Right lung (tissue), 10 donors: ENCODE measurements at places on chromosomes 1 and 21. TPM values are rescaled to one million over a fixed set of nuclear protein-coding genes. Genes with fewer than 3 reads are reported as not detected.

DNA sequence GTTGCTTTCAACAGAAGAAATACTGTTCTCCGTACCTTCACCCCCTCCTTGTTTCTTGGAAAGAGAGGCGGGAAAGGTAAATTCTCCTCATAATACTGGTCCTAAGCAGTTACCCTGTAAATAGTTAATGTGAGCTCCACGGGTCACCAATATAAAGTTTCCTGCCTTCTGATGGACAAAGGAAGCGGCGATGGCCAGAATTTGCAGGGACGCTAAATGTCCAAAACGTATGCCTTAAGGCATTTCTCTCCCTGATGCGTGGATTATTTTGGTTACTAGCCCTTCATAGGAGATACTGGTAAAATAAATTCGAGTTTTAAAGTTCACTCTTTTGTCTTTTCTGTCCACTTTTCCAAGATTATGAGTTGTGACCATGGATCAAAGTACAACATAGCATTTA is 898 bp upstream of the PTGS2 start:
- peak; percentile 23 for DNase-seq

DNA sequence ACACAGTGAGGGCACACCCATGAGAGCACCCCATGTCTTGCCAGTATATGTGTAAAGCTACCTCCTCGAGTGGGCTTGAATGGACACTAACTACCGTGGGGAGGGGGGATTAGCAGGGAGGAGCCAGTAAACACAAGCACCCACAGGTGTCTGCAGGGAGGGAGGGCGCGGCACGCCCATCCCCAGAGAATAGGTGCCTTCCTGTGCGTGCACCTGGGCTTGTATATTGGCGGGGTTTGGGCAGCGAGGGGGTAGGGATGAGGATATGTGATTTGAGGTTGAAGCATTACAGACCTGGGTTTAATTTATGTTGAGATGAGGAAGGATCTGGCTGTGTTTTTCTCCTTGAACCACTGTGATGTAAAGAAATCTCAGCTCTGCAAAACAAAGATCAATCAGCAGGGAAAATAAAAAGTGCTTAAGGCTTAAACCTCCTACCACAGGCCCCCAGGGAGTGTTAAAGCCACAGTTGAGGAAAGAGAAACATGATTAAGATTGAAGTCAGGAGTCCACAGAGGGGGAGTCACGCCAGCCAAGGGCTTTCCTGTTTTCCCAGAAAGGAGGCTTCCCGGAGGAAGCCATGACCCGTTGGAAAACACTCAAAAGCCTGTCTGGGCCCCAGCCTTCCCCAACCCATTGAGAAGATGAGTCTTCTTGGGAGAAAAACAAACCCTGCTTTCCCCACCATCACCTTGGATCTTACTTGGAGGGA is 80.0 kb downstream of the CAMK2N1 start:
- DNase-seq, result no peak

- no peak for DNase-seq
These were observed 81.4 kb upstream of the SERTAD4 start for GRCh38 chr1:210151052-210151672.

NBPF11 gene
- 38.6 TPM for polyA plus RNA-seq

DENND2C gene
- polyA plus RNA-seq, result 4.8 TPM

PKP1 gene
- polyA plus RNA-seq, result 0.51 TPM

GRCh38 chr1:174291059-174291458 is 131.7 kb downstream of the RABGAP1L start:
- DNase-seq, result no peak

FCGR2B gene
- polyA plus RNA-seq, result 0.59 TPM

DNA sequence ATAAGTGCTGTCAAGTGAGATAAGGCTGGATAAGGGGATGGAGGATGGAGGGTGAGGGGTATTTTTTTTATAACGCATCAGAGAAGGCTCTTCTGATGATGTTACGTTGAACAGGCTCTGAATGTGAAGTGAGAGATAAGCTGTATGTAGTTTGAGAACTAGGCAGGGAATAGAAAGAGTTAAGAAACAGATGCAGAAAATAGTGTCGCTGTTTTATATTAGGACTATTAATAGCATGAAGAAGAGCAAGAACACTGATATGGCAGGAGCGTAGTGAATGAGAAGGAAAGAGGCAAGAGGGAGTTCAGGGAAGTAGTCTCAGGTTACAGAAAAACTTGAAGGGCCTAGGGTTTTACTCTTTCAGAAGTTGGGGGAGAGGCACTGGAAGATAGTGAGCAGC is 59.8 kb downstream of the GPR88 start:
- DNase-seq, result no peak

FAM72B gene
- polyA plus RNA-seq, result 5.0 TPM

- no peak for DNase-seq
These were observed 21.4 kb downstream of the ARHGAP29 start for GRCh38 chr1:94215955-94216354.
